ENCODE measurements at places on chromosomes 5 and 9.

GRCh38 chr9:36118706-36119105 is 17.8 kb upstream of the GLIPR2 start:
- no peak for DNase-seq

DNA sequence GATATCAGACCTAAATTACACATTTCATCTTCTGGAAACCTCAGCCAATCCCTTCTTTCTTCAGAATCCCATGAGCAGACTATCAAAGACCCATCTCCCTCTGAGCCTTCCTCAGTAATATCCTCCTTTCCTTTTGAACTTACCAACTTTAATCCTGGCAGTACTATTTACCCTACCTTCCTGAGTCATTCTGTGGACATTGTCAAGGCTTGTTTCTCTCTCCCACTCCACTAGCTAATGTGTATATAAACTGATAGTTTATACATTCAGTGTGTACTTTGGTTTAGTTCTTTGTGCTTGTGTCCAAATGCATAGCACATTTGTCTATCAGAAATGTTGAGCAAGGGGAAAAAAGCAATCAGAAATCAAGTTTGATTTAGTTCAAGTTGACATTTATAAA is 568.3 kb downstream of the CSNK1G3 start:
- DNase-seq, result peak; percentile 36

- DNase-seq, result no peak
These were observed 77.1 kb downstream of the MRPS27 start for GRCh38 chr5:72242796-72243475.

DNA sequence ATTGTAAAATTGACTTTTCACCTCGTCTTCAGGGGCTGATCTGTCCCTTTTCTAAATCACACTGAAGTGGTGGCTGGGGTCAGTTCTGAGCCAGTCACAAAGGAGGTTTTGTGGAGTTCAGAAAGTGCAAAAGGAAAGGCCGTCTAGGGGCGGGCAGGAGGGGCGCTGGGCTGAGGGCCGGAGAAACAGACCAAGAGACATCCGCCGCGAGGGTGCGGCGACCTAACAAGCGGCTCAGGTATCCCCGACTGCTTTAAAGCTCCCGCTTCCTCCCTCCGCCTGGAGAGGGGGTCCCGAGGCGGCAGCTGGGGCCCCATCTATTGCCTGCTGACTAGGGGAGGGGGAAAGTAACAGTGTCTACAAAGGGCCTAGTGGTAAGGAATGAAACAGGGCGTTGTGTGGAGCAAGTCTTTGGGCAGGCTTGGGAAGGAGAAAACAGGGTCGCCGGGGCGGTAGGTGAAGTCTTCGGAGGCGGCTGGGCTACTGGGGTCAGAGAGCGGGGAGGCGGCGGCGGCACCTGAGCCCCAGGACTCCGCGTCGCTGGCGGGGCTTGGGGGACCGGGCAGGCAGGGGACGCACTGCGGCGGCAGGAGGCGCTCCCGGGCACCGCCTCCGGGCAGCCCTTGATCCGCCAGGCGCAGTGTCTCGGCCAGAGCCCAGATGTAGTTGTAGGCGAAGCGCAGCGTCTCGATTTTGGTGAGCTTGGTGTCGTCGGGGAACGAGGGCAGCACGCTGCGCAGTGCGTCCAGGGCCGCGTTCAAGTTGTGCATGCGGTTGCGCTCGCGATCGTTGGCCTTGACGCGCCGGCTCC is 950 bp downstream of the NEUROG1 start:
- DNase-seq, result no peak

GRCh38 chr5:4017076-4017803 is 421.6 kb downstream of the IRX1 start:
- DNase-seq, result no peak

GRCh38 chr5:90932052-90932699 is 373.6 kb downstream of the ADGRV1 start:
- peak; percentile 60 for DNase-seq

DNA sequence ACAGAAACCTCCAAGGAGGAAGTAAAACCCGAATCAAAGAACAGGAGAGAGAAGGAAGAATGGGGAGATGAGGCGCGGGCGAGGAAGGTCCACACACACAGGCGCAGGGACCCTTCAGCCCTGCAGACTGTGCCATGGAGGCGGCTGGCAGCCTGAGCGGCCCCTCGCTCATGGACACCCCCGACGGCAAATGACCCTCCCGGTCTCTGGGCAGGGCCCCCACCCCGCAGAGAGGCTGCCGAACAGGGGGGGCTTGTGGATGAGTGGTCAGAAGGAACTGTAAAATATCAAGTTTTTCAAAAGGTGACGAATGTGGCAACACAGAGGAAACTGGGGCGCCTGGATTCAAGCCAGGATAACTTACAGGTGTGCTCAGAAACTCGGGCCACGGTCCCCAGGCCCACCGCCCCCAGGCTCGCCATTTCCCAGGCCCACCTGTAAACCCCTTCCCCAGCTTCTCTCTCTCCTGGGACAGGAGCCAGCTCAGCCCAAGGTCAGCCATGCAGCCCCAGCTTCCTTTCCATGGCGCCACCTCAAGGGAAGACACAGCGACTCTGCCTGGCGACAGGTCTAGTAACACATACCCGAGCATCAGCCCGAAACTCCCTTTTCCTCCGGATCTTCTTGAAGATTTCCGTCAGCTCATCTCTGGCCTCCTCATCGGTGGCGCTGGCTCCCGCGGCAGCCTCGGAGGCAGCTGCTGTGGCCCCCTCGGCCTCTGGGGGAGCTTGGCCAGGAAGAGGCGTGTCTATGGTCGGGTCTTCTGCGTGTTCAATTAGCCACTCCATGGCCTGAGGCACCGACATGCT is 16.5 kb downstream of the UBAC1 start:
- DNase-seq, result no peak

DNA sequence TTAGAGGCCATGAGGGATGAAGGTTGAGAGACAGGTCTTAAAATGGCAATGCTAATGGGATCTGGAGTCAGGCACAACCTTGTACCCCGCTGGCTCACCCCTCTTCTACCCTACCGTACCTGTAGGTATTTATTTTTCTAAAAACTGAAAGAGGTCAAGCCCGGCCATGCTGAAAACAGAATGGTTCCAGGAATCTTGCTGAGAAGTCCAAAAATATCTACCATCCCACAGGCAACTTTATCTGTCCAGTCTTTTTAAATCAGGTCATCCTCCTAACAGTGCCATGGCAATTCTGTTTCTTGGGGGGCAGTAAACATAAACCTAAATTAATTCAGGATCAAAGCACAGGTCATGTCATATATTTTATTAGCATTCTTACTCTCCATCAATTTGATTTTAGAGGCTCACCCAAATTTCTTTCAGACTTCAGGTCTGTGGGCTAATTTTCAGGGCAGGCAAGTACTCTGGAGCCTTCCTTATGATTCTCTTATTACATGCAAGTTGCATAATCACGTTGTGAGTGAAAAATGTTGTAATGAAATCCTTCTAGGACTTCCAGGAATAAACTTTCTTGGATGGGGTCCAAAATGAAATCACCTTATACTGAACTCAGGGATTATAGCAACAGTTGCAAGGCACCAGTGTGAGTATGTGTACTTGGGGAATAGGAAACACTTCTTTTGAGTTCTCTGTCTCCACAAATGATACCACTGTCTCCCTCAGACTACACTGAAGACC is 102.7 kb upstream of the NREP start:
- DNase-seq, result no peak

GRCh38 chr9:77598524-77598923 is 49.6 kb downstream of the GNA14 start:
- peak; percentile 13 for DNase-seq

DNA sequence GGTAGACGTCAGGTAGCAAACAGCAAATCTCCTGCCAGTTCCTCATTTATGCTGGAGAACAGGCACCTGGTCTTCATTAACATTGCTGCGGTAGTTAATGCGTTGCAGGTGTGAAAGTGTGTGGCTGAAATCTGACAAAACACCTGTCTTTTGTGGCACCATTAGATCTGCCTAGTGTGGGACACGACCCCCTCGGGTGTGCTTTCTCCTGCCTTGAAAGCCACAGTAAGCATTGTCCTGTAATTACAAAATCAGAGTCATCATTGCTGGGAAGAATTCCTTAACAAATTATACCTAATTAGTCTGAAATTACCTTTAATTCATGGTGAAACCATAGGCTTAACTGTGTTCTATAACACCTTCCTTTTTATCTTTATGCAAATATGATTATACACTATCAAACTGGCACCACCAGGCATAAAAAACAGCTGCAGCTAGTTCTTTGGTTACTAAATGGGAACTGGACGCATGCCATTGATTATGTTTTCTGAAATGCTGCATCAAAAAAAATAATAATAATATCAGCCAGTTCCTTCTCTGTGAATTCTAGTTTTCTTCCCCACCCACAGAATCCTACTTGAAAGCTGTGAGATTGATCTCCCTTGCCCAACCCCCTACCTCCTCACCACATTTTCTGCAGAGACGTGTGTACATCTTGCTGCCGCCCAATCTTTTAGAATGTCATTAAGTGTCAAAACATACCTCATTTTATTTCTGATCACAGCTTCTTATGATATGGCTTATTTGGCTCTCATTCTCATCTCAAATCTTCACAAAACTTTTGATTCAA is 374.0 kb downstream of the NFIB start:
- DNase-seq, result peak; percentile 86

DNA sequence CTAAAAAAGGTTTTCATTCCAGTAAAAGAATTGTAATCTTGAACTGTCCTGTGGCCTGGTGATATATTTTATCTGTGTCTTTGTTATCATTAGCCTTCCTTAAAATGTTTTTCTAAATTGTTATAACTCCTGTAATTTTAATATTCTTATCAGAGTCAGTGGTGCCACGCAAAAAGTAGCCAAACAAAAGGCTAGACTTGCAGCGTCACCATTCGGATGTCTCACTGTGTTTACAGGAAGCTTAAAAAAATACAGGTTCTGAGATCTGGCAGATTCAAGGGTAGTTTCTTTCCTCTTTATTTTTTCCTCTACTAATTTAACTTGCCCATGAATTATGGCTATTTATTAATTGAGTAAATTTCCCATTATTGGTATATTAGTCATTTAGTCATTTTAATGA is 362.3 kb downstream of the MAT2B start:
- DNase-seq, result no peak

DNA sequence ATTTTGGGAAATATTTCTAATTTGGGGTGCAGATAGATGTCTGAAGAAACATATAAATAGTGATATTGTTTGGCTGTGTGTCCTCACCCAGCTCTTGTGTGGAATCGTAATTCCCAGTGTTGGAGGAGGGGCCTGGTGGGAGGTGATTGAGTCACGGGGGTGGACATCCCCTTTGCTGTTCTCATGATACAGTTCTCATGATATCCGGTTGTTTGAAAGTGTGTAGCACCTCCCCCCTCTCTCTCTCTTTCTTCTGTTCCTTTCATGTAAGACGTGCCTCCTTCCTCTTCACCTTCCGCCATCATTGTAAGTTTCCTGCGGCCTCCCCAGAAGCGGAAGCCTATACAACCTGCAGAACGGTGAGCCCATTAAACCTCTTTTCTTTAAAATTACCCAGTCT is 11.4 kb upstream of the ADAMTS16 start:
- no peak for DNase-seq

GRCh38 chr5:31036411-31036810 is 157.1 kb upstream of the CDH6 start:
- no peak for DNase-seq

GRCh38 chr9:114685951-114686350 is 4.0 kb upstream of the TEX48 start:
- no peak for DNase-seq

DNA sequence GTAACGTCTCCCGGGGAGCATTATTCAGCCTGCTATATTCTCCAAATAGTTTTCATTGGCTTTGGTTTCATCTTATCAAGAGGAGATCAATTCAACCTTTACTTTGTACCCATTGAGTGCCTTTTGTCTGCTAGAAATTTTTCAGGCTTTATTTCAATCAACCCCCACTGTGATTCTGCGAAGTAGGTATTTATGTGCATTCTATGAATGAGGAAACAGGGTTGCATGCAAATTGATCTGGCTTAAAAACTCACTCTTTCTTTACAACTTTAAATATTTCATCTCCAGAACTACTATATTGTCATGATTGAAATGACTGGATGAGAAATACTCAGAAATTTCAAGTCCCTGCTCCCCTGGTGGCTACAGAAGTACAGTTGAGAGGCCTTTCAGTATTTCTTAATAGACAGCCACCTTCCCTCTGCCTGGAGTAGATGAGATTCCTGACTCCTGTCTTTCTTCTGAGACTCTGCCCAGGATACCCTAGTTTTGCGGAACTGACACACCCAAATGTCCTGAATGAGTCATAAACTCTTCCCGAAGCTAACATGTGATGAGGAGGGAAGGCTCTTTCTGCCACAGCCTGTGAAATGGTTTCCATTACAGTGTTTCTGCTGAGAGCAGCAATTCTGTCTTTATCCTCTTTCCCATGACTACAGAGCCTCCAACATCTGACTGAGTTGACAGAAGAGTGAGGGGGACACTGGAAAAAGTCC is 52.6 kb upstream of the TNC start:
- no peak for DNase-seq

DNA sequence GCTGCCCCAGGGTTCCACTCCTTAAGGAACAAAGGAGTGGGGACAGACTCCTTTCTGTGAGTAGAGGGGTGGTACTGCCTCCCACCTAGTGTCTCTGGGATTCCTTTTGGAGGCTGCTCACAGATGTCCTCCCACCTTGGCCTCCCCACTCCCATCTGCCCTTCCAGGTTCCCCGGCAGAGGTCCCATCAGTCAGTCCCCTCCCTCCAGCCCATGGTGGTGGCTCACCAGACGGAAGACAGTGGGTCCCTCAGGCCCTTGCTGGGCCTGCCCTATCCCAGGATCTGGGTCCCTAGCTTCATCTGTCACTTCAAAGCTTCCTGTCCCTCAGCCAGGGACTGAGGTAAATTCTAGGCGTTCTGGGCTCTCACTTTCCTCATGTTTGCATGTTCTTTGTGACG is 35.6 kb upstream of the NEK6 start:
- DNase-seq, result no peak

- no peak for DNase-seq
These were observed at the start of gene IL12B for GRCh38 chr5:159330131-159330800. Gene IL12B (minus strand): TSS chr5:159330487. CDS start chr5:159326782, 3,705 bp downstream.

DNA sequence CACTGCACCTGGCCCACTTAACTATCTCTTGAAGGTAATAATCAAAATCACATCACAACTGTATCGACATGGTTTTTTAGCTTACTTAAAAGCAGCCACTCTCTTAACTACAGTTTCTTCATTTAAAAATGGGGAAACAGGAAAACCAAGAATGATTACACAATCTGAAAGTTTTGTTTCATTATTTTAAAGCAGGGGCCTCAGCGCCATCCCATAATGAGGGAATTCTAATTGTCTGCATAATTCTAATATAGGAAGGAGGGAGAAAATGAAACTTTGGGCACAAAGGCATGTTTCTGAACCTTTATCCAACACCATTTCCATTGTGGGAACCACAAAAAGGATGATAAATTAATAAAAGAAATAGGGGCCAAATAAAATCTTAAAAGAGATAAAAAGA is 7.6 kb downstream of the HACD4 start:
- no peak for DNase-seq

- no peak for DNase-seq
These were observed 2.4 kb upstream of the DBN1 start for GRCh38 chr5:177475563-177476427.

- no peak for DNase-seq
These were observed 198.3 kb downstream of the ERCC6L2 start for GRCh38 chr9:96073531-96074480.

Measured in NCI-H748 treated with DMSO at 0.1 percent for 48 hours (cell line).